AG10803 (cell line): ENCODE measurements at places on chromosomes 2 and 18.

DNA sequence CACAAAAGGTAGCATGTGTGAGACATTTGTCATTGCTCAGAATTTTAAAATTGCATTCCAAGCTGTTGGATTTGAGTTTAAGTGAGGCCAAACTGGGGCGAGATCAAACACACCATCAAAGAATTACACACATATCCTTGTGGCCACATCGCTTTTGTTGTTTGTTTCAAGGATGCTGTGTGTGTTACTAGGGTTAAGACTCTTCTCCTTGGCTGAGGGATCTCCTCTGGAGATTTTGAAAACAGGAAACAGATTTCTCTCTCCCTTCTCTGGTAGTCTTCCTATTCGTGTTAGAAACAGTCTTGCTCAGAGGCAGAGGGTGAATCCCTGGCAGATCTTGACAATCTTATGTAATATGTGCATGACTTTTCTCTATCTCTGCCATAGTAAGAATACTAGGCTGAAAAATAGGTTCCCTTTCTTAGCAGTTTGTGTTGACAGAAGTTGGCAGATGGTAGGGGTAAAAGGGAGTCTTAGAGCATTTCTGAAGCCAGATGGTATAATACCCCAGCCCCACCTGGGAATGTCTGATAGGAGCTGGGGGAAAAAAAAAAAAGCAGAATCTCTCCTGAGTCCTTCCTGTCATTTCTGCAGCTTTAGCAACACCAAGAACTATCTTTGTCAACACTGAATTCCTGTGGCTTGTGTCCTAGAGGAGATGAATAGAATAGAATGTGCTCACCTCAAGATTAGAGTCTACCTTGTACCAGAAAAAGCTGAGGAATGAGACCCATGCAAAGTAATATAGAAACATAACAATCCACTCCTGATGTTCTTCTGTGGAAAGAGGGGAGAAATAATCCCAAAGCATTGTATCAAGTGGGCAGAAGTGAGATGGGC lies 101.8 kb downstream of the XRCC5 start:
- peak; percentile 82 for DNase-seq

- DNase-seq, result peak; percentile 19
Observed at GRCh38 chr18:48222118-48222517, 187.1 kb downstream of the ZBTB7C start.

- no peak for DNase-seq
Observed at GRCh38 chr2:64205415-64205814, 61.2 kb upstream of the PELI1 start.

DNA sequence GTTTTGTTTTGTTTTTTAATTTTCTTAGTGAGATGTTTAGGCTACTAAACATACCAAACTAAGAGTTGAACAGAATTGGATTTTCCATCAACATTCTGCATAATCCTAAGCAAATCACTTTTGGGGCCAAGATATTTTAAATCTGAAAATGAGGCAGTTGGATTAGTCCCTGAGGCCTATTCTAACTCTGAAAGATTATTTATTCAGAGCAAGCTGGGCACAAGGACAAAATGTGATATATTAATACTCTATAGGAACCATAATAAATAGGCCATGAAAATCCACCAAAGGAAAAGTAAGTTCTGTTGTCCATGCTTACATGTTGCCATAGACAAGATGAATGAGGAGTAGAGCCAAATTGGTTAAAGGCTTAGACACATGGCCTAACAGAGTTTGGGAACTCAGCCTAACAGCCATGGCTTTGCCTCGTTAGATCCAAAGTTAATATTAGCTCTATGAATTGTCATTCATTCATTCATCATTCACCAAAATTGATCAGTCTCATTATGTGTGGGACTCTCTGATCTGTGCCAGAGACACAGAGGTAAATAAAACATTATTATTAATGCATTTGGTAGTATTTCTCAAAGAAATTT lies 183.5 kb downstream of the SCG2 start:
- no peak for DNase-seq

DNA sequence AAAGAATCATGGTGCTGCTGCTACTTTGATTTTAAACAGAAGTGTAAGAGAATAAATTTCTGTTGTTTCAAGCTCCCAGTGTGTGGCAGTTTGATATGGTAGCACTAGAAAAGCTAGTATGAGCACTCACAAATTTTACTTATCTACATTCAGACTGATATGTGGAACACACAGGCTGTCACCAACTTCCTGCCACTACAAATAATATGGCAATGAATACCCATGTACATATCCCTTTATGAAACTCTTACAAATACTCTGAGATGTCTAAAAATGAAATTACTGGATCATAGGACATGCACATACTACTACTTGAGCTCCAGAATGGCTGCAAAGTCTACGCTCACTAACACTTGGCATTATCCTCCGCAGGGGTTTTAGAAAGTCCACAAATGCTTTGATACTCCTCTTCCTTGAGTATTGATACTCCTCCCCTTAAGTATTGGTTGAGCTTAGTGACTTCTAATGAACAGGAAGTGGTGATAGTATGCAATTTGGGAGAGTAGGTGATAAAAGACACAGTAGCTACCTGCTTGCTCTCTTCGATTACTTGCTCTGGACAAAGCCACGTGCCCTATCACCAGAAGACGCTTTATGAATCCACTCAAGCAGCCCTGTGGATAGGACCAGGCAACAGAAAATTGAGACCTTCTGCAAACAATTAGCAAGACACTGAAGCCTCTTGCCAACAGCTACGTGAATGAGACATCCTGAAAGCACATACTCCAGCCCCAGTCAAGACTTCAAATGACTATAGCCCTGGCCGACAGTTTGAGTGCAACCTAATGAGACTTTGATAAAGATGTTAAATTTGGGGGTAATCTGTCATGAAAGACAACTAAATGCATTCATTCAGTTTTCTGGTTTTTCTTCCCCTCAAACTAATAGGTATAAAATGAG lies 35.4 kb downstream of the FBXO11 start:
- DNase-seq, result peak; percentile 18
